Fibroblast of lung (primary cell): ENCODE measurements at places on chromosomes 4 and X.
A peak's percentile ranks its signal among the peaks of the same experiment; 100 is the strongest.

- H3K4me3 ChIP-seq: no peak overlapping the region
- H3K27me3 ChIP-seq: no peaks in the 10 kb centered on the region
- H3K27ac ChIP-seq: no peak overlapping the region
- no peaks in the 10 kb centered on the region for H3K4me1 ChIP-seq
Observed at GRCh38 chr4:55013431-55013955, 111.9 kb downstream of the KDR start.

GRCh38 chr4:8610858-8611616 lies 18.5 kb downstream of the CPZ start:
- DNase-seq: no peak
- no peak overlapping the region for H3K27ac ChIP-seq
- H3K36me3 ChIP-seq: no peaks in the 10 kb centered on the region
- H3K4me1 ChIP-seq: no peaks in the 10 kb centered on the region
- no peak overlapping the region for H3K4me3 ChIP-seq
- no peaks in the 10 kb centered on the region for H3K27me3 ChIP-seq

DNA sequence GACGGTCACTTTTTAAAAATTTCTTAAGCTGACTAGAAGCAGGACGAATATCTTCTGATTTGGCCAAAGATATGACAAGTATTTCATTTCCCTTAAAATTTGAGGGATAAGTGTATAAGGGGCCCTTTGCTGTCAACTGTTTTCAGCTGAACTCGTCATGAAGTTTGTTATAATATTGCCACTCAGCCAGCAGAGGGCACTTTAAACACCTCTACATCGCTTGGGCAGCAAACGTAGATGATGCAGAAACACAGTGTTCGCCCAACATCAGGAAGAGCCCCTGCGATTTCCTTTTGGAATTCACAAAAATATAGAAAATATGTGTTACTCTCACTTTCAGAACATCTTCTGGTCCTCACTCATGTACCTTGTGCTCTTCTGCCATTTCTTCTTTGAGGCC lies 435.7 kb upstream of the FMR1 start:
- no peaks in the 10 kb centered on the region for H3K36me3 ChIP-seq
- H3K27me3 ChIP-seq: no peaks in the 10 kb centered on the region
- H3K4me3 ChIP-seq: no peak overlapping the region
- H3K27ac ChIP-seq: no peak overlapping the region

GRCh38 chr4:187921946-187922623 lies 73.5 kb upstream of the ZFP42 start:
- H3K4me3 ChIP-seq: no peak overlapping the region
- DNase-seq: no peak
- H3K27ac ChIP-seq: no peak overlapping the region
- no peaks in the 10 kb centered on the region for H3K4me1 ChIP-seq
- no peaks in the 10 kb centered on the region for H3K36me3 ChIP-seq

GRCh38 chrX:73262991-73263390 lies 48.3 kb upstream of the NAP1L2 start:
- H3K4me1 ChIP-seq: no peaks in the 10 kb centered on the region
- H3K27ac ChIP-seq: no peak overlapping the region
- peak; percentile 1 for DNase-seq
- H3K4me3 ChIP-seq: no peak overlapping the region
- H3K27me3 ChIP-seq: no peaks in the 10 kb centered on the region

- peaks cover 2% of the 10 kb centered on the region for H3K4me1 ChIP-seq
- H3K27ac ChIP-seq: peak overlapping the region; percentile 60
- no peaks in the 10 kb centered on the region for H3K27me3 ChIP-seq
Observed at GRCh38 chrX:12210971-12211370, 72.7 kb downstream of the FRMPD4 start.
